Right renal pelvis (tissue), 4 donors: ENCODE measurements at places on chromosomes 6 and 20.

GRCh38 chr6:64062960-64063683 is 427.5 kb downstream of the PHF3 start:
- DNase-seq = no peak

GRCh38 chr6:154960299-154960843 is 34.7 kb upstream of the TIAM2 start:
- no peak for DNase-seq

GRCh38 chr20:56986931-56987720 is 279.3 kb downstream of the BMP7 start:
- no peak for DNase-seq

GRCh38 chr6:21331235-21331634 is 262.3 kb upstream of the SOX4 start:
- no peak for DNase-seq

DNA sequence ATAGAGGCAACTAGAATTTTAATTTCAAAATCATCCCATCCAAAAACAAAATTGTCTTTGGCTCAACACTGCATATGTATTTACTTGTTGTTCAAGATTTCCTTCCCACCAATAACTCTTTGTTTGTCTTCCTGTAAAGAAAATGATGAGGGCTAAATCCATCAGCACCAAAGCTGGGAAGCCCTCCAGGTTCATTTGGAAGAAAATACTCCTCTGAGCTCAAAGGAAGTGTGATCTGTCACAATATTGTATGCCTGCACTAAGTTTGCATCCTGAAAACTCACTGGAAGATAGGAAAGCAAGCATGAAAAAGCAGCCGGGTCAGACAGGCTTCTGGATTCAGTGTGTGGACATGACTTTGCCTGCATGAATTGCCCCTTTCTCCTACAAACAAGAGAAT is 28.7 kb upstream of the OPRM1 start:
- no peak for DNase-seq
